Skeletal muscle cell (primary cell): ENCODE measurements at places on chromosomes 6 and 20.
A peak's percentile ranks its signal among the peaks of the same experiment; 100 is the strongest.

- no peak for DNase-seq
These were observed 105.4 kb upstream of the AKIRIN2 start for GRCh38 chr6:87807475-87807874.

GRCh38 chr6:43242908-43243663 is at the start of gene TTBK1:
TSS of gene TTBK1 (plus strand) at chr6:43243481. CDS start at chr6:43246661, 3,180 bp downstream.
- no peak for DNase-seq

DNA sequence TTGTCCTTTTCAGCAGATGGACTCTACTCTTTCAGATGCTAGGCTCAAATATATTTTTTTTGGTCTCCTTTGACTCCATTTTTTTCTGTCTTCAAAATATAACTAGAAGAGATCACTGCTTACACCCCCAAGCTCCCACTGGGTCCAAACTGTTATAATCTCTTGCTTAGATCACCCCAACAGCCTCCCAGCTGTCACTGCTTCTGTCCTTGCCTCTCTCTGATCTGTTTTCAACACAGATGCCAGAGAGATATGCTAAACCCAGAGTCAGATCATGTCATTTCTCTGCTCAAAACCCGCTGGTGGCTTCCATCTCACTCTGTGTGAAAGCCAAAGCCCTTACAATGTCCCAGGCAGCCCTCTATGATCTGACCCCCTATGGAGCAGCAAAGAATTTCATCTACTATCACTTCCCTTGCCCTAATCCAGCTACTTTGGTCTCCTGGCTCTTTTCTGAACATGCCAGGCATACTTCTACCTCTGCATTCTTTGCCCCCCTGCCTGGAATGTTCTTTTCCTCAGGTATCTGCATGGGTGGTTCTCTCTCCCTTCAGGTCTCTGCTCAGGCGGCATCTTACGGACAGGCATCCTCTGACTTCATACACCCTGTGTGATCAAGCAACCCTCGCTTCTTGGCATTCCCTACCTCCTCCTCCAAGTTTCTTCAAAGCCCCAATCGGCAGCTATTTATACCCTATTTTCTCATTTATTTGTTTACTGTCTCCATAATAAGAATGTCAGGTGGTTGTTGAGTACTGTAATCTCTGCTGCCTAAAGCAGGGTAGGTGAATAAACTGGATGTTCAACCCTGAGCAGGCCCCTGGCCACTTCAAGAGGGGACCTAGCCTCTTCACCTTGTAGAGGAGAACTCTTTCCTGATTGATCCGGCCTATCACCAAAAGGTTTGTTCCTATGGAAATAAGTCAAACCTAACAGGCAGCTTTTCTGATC is 43.6 kb upstream of the SLC4A11 start:
- no peak for DNase-seq

GRCh38 chr6:156189195-156189594 is 588.0 kb upstream of the ARID1B start:
- no peak for DNase-seq

GRCh38 chr20:52231230-52231746 is 39.7 kb upstream of the ZFP64 start:
- no peak for DNase-seq

DNA sequence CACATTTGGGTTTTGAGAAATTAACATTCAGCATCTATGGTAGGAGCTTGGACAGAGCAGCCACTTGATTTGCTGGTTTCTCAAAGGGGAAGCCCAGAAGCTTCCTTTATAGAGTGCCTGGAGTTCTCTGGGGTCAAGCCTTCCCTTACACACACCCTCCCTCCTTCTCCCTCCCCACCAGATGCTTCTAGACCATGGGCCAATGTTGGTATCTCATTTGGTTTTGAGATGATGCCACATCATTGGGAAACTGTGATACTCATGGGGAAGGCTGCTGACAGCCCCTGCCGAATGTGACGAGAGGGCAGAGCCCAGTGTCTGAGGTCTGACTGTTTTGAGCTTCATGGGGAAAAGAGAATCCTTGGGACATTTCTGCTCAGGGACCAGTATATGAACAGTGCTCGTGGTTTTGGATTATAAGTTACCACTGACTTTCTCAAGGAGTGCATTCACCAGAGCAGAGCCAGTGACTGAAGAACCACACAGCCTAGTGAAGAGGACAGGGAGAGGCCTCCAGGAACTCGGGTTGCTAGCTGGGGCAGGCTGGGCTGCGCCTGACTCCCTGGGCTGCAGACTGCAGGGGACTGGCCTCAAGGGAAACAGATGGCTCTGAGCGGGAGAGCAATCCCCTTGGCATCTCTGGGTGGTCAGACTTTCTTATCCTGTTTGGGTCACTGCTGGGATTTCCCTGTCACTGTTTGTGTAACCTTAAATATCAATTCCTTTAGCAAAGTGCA is 46.4 kb upstream of the CST5 start:
- DNase-seq, result no peak

GRCh38 chr6:10595731-10596664 is 74.8 kb downstream of the GCNT2 start:
- no peak for DNase-seq

DNA sequence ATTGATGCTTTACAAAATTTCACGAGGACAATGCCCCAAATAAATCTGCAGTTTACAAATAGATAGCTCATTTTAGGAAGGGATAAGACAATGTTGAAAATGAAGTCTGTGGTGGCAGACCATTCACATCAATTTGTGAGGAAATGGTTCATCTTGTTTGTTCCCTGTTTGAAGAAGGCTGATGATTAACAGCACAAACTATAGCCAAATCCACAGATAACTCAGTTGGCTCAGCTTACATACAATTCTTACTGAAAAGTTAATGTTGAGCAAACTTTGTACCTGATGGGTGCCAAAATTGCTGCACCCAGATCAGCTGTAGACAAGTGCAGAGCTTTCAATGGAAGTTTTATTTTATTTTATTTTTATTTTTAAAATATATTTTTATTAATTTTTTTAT is 763.9 kb downstream of the DOK5 start:
- DNase-seq, result no peak

DNA sequence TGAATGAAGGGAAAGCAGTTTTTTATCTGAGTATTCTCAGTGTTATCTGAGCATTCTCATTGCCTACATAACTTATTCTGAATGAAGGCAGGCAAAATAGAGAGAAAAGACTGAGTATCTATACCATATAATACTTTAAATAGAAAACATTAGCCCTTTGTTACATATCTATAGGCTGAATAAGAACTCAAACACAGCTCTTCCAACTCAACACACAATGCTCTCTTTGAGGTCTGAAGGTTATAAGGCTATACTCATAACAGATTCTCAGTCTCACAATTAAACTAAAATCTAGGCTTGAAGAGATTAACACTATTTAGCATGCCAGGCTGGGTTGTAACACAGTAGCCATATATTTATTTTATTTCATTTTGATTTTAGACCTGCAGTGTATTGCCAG is 56.9 kb downstream of the EYS start:
- DNase-seq, result no peak

DNA sequence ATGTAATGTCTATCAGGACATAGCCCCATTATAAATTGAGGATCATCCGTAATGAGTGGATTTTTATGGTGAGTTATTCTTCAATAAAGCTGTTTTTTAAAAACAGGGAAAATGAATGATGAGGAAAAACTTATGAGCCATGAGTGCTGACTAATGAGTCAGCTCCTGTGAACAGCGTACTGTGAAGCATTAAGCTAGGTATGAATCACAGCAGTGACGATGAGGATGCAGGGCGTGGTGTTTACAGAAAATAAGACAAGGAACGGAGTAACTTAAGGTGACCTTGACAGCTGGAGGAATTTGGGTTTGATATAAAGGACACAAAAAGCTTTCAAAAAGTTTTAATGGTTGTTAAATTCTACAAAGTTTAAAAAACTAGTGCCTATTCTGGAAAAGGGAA is 96.3 kb downstream of the FOXF2 start:
- peak; percentile 73 for DNase-seq

DNA sequence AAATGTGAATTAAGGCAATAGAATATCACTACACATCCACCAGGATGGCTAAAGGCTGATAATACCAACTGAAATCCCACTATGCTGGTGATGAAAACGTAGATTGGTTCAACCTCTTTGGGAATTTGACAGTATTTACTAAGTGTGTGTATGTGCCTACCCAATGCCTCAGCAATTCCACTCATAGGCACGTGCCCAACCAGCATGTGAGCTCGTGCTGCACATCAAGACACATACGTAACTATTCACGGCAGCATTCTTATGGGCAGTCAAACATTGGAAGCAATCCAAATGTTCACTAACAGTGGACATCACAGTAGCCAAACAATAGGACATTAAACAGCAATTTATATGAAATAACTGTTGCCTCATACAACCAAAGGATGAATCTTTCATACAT is 15.7 kb upstream of the AFDN start:
- no peak for DNase-seq

DNA sequence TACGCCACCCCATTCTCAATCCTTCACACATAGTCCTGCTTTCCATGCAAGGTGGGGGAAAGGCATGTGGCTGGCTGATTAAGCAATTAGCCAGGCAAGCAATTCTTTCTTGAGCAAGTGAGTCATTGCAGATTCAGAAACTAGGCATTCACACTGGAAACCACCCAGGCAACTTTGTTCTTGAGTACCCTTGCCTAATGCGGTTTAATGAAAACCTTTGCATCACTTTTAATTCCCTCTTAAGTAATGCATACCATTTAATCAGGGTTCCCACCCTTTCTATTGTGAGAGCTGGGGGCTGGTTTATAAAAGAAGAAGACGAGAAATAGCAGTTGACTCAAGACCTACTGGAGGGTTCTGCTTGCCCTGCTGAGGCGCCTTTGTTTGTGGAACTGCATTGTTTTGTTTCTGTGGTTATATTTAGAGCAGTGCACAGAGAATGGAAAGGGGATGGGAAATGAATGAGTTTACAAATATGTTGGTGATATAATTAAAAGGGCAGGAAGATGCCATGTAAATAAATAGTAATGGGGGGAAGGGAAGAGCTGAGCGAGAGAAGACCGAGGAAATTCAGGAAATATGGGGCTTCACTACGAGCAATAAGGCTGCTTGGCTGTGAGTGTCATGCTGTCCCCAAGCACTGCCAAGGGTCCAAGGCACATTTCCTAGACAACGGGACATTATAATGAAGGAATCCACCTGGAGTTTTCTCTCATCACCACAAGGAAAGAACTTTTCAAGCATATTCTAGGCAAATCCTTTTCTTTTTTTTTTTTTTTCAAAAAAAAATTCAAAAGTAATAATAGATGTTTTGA is 48.8 kb upstream of the TSHZ2 start:
- peak; percentile 90 for DNase-seq

DNA sequence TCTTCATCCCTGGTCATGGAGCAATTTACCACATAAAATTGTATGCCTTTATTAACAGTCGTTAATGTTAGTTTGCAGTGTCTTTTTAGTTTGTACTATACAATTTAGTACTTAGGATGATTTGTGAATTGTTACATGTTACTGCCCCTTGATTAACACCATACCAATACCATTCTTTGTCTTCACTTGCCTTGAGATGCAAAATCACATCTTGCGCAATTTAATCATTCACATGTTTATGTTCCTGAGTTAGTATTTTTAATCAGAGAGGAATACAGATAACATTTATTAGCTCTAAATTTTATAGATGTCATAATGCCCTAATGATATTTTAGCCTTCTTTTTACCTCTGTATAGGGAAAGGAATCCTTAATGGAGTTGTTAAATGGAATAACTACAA is 114.1 kb downstream of the SCAF8 start:
- DNase-seq, result no peak

DNA sequence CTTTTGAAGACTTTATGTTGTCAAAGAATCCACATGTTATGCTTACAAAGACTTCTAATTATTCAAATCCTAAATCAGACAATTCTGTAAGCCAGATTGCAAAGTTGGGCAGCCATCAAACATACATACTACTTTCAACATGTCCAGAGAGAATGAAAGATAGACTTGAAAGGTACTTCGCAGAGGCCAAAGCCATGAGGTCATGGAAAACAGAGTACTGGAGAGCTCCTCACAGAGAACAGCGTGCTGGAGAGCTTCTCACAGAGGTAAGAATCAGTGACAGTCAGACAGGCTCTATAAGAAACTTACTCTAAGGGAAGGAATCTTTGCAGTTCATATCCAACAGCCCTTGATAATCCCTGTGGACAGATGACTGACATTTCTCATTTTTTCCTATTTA is 400.2 kb downstream of the GJA1 start:
- DNase-seq, result no peak

DNA sequence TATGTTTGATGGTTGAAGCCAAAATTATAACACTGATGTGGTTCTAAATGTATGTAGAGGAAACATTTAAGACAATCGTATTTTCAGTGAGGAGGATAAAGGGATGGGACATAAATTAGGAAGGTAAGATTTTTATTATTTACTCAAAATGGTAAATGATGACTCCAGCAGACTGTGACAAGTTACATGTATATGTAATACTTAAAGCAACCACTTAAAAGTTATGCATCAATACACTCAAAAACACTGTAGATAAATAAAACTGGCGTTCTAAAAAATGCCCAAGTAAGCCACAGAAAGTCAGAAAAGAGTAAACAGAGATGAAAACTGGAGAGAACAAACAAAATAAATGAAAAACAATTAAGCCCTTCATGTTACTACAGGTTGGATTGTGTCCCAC is 18.7 kb downstream of the HLA-DMB start:
- no peak for DNase-seq

GRCh38 chr6:159692303-159693127 is 526 bp downstream of the SOD2 start:
- DNase-seq, result no peak

DNA sequence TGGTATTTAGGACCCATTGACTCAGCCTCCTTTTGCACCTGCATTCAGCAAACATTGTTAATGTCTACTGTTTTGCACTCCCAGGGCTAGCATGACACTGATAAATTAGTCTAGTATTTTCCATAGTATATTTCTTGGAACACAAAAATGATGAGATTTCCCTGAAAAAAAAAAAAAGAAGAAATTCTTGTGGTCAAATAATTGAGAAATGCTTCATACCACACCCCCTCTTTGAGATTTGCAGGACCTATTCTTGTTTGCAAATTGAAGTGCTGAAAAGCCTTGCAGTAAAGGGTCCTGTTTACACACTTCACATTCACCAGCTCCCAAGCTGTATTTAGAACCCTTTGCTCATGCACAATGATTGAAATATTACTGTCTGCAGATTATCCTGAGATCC is 36.3 kb upstream of the CLIC5 start:
- no peak for DNase-seq

DNA sequence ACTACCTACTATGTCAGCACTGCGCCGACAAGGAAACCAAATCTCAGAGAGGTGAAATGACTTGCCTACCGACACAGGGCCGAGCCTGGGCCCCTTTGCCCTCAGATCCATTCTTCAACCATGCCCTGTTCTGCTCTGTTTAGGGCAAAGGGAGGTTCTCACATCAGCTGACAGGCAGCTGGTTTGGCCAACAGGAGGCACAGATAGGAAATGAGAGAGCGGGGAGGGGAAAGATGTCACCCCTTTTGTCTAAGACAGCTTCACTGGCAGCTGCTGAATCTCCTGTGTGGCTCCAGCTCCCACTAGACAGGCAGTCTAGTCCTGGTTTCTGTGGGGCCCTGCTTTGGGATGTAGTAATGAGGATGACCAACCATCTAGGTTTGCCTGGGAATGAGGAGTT is 158.7 kb downstream of the TMEM200A start:
- DNase-seq, result no peak

DNA sequence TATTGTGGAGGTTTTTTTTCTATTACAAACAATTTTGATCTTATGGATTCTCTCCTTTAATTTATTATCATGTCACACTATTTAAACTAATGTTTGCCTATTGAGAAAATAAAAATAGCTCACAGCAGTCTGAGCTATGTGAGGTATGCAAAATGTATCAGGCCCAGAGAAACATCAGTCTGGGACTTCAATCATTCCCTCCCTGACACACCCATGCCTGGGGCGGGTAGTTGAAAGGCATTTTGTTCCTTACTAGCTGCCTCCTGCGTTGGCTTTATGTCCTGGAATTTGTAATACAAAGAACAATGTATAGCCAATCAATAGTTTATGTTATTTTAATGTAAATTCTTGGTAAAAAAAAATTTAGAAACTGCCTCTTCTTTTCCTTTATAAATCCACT is 403.3 kb downstream of the EPM2A start:
- no peak for DNase-seq
